Umbilical cord (tissue), 2 donors: ENCODE measurements at places on chromosomes 1 and 21.

DNA sequence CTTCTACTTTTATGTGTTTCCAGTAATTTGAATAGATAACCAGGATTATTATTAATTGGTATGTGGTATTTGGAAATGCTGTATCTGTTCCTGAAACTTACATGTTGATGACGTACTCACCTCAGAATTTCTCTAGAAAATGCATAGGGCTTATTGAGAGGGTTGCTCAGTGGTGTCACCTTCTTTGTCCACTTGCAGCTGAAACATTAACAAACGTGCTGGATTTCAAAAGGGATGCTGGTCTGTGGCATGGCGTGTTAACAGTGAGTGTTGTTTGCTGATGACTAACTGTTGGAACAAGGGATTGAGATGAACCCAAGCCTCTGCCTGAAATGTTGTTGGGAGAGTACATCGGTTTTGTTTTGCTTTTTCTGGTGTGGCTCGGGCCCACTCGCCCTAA, 67.9 kb downstream of the S100B start:
- no peak for DNase-seq

GRCh38 chr1:1038694-1039093, 18.8 kb downstream of the AGRN start:
- no peak for DNase-seq

DNA sequence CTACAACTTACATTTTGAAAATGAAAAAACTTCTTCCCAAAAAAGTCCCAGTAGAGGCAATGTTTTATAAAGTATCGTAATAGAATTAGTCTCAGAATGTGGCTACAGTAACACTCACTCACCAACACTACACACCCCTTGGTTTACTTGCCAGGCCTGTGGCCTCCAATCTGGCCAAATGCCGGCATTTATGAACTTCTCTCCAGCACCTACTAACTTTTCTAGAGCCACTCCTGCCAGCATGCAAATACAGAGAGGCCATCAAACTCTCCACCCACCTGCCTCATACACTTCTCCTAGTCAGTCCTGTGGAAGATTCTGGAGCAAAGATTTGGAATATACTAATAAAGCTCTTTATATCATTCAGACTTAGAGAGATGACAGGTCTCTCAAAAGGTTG, 32.3 kb downstream of the STPG1 start:
- no peak for DNase-seq

- no peak for DNase-seq
Observed at GRCh38 chr1:229286099-229286766, 15.3 kb downstream of the RAB4A start.

- DNase-seq = no peak
Observed at GRCh38 chr1:154429118-154429517, 24.0 kb downstream of the IL6R start.
